CD14-positive monocyte (primary cell): ENCODE measurements at places on chromosomes 3 and 15. TPM values are rescaled to one million over a fixed set of nuclear protein-coding genes. Genes with fewer than 3 reads are reported as not detected.

The UCN2 gene
- not detected for polyA plus RNA-seq

The STRA6 gene
- polyA plus RNA-seq = not detected

The GOLGA8G gene
- not detected for polyA plus RNA-seq

The SOX2 gene
- polyA plus RNA-seq = not detected in 2 replicates

The WDR72 gene
- not detected for polyA plus RNA-seq

The LTK gene
- 0.11 and 0.12 TPM in 2 replicates for polyA plus RNA-seq

The SNTN gene
- polyA plus RNA-seq = not detected

The CHDH gene
- polyA plus RNA-seq = not detected

The CCDC54 gene
- not detected in 2 replicates for polyA plus RNA-seq

The XCR1 gene
- 0.03 TPM for polyA plus RNA-seq

The PFKFB4 gene
- 34.9 TPM for polyA plus RNA-seq

The FBXW12 gene
- polyA plus RNA-seq = not detected in 2 replicates

- no peaks in the 10 kb centered on the region for H3K36me3 ChIP-seq
- no peak overlapping the region for H3K4me3 ChIP-seq
- no peak overlapping the region for H3K27ac ChIP-seq
- no peak for DNase-seq
- H3K4me1 ChIP-seq = no peaks in the 10 kb centered on the region
Measured at GRCh38 chr3:56408761-56409196, 59.5 kb downstream of the ERC2 start.

GRCh38 chr3:191235331-191236314 is 36.6 kb downstream of the OSTN start:
- H3K27me3 ChIP-seq = no peaks in the 10 kb centered on the region
- no peak overlapping the region for H3K4me3 ChIP-seq
- H3K4me1 ChIP-seq = peaks cover 11% of the 10 kb centered on the region
- no peak for DNase-seq
- H3K36me3 ChIP-seq = no peaks in the 10 kb centered on the region

- peaks cover 7% of the 10 kb centered on the region for H3K4me1 ChIP-seq
- H3K36me3 ChIP-seq = no peaks in the 10 kb centered on the region
- DNase-seq = no peak
Measured at GRCh38 chr3:143753456-143753855, 94.8 kb downstream of the SLC9A9 start.

DNA sequence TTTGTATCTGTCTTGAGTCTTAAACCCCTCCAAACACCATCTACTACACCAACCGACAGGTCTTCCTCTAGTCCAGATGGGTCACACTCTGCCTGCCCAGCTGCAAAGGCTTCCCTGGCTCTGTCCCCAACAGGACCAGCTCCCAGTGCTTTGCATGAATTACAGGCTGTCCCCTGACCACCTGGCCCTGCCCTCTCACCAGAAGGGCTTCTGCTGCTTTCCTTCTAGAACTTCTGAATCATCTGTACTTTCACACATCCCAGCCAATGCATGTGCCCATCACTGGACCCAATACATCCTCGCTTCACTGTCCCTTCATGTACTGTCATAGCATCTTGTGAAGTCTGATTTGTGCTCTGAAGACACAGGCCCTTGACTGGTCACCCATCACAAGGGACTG is 53.6 kb downstream of the HOMER2 start:
- H3K27me3 ChIP-seq = no peaks in the 10 kb centered on the region
- DNase-seq = no peak
- H3K36me3 ChIP-seq = no peaks in the 10 kb centered on the region
- no peak overlapping the region for H3K4me3 ChIP-seq

GRCh38 chr3:42493126-42493797 is 9.2 kb upstream of the VIPR1 start:
- no peak for DNase-seq
- peak overlapping the region; percentile 51 for H3K27ac ChIP-seq
- no peak overlapping the region for H3K4me3 ChIP-seq
- H3K27me3 ChIP-seq = no peaks in the 10 kb centered on the region
- H3K4me1 ChIP-seq = peaks cover 51% of the 10 kb centered on the region

- DNase-seq = peak; percentile 30
- H3K4me3 ChIP-seq = no peak overlapping the region
- no peaks in the 10 kb centered on the region for H3K4me1 ChIP-seq
- peaks cover 48% of the 10 kb centered on the region for H3K36me3 ChIP-seq
- no peaks in the 10 kb centered on the region for H3K27me3 ChIP-seq
Measured at GRCh38 chr15:38474155-38474757, 20.3 kb downstream of the FAM98B start.

GRCh38 chr3:159856590-159857104 is 132.0 kb upstream of the IL12A start:
- no peaks in the 10 kb centered on the region for H3K36me3 ChIP-seq
- no peaks in the 10 kb centered on the region for H3K27me3 ChIP-seq
- H3K4me1 ChIP-seq = peaks cover 24% of the 10 kb centered on the region
- no peak overlapping the region for H3K4me3 ChIP-seq
- DNase-seq = no peak
- no peak overlapping the region for H3K27ac ChIP-seq

DNA sequence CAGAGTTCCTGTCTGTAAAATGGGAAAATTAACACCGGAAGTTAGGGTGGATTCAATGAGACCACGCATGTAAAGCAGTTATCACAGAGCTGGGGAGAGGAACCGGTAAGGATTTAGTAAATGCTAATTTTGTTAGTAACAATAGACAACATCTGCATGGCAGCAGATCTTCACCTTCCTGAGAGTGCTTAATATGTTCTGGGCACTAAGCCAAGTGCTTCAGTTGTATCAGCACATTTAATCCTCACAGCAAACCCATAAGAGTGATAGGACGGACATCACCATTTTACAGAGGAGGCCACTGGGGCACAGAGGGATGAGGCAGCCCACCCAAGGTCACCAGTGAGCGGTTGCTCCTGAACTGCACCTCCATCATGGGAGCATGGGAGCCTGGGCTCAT is 189.4 kb downstream of the WNT5A start:
- H3K4me3 ChIP-seq = no peak overlapping the region
- H3K4me1 ChIP-seq = no peaks in the 10 kb centered on the region
- H3K36me3 ChIP-seq = no peaks in the 10 kb centered on the region
- DNase-seq = no peak

DNA sequence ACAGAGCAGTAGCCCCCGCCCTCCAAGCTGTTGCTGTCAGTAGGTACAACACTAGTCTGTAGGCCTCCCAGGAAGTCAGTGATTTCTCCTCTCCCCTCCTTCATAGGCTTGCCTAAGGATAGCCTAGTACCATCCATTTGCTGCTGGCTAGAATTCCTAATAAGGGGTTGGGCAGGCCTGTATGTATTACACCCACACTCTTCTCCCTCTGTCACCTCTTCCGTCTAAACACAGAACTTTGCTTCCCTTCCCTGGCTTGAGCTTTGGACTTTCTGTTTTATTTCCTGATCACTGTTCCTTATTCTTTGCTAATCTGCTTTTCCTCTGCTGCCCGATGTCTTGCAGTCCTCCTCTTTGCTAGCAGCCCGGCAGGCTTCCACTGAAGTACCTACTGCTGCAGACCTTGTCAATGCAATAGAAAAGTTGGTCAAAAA is 93.4 kb upstream of the UMPS start:
- no peaks in the 10 kb centered on the region for H3K27me3 ChIP-seq
- DNase-seq = no peak
- no peaks in the 10 kb centered on the region for H3K36me3 ChIP-seq
- H3K27ac ChIP-seq = no peak overlapping the region

GRCh38 chr3:153976891-153977554 is 144.2 kb upstream of the ARHGEF26 start:
- H3K36me3 ChIP-seq = no peaks in the 10 kb centered on the region
- H3K27me3 ChIP-seq = no peaks in the 10 kb centered on the region
- no peak for DNase-seq
- no peak overlapping the region for H3K4me3 ChIP-seq
- no peaks in the 10 kb centered on the region for H3K4me1 ChIP-seq
- H3K27ac ChIP-seq = no peak overlapping the region

- H3K27me3 ChIP-seq = no peaks in the 10 kb centered on the region
- no peak for DNase-seq
- H3K36me3 ChIP-seq = no peaks in the 10 kb centered on the region
- no peak overlapping the region for H3K27ac ChIP-seq
Measured at GRCh38 chr3:187104342-187104741, 35.0 kb downstream of the RPL39L start.

DNA sequence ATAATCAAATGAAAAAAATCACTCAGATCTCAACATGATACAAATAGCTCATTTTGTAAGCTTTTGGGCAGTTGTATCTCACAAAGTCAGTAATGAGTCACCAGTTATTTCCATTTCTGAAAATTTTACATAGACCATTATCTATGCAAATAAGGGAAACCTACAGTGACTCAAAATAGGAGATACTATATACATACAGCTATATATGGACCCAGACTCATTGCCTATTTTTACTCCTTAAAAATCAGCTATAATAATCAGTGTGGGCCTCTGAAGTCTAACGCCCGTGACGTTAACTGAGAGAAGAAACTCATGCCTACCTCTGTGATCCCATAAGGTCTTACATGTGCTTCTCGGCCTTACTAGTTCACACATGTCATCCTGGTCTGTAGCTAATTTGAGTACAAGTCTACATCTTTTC is 31.6 kb downstream of the LRIG1 start:
- H3K27ac ChIP-seq = no peak overlapping the region
- peaks cover 16% of the 10 kb centered on the region for H3K4me1 ChIP-seq
- H3K27me3 ChIP-seq = no peaks in the 10 kb centered on the region
- no peaks in the 10 kb centered on the region for H3K36me3 ChIP-seq
- no peak overlapping the region for H3K4me3 ChIP-seq
- DNase-seq = no peak

GRCh38 chr3:134857776-134858362 is 62.8 kb downstream of the EPHB1 start:
- H3K27ac ChIP-seq = no peak overlapping the region
- H3K4me1 ChIP-seq = peaks cover 25% of the 10 kb centered on the region
- DNase-seq = no peak
- H3K36me3 ChIP-seq = no peaks in the 10 kb centered on the region
- no peaks in the 10 kb centered on the region for H3K27me3 ChIP-seq

DNA sequence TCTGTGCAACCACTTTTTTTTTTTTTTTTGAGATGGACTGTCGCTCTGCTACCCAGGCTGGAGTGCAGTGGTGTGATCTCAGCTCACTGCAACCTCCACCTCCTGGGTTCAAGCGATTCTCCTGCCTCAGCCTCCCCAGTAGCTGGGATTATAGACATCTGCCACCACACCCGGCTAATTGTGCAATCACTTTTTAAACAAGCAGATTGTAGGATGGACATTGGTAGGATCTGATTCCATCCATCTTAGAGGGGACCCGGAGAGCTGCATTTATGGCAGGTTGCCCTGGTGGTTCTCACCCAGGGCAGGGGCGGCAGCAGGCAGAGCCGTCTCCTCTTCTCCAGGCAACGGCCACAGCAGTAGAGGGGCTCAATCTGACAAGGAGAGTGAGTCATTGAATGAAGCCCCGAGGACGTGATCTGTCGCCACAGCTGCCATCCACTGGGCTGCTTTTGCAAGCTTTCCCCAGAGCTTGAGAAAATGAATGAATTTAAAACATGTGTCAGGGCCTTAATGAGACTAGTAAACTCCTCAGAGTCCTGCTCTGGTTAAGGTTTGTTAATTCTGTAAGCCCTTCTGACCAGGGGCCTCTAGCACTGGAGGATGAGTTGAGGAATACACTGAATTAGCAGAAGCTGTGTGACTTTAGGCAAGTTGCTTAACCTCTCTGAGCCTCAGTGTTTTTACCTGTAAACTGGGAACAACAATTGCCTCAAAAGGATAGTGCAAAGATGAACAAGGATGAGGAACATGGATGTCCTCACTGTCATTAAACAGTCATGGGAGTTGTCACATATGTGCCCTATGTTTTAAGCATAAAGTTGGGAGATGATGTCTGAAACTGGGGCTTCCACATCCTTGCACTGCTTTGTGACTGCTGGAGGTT is 129.1 kb downstream of the ASB7 start:
- no peak for DNase-seq
- no peaks in the 10 kb centered on the region for H3K36me3 ChIP-seq
- no peaks in the 10 kb centered on the region for H3K4me1 ChIP-seq
- no peaks in the 10 kb centered on the region for H3K27me3 ChIP-seq
- H3K27ac ChIP-seq = no peak overlapping the region
